Femur (tissue), 1 donor: ENCODE measurements at places on chromosomes 12 and 14.

- DNase-seq = no peak
These were observed 13.3 kb downstream of the IL22 start for GRCh38 chr12:68240079-68240478.

DNA sequence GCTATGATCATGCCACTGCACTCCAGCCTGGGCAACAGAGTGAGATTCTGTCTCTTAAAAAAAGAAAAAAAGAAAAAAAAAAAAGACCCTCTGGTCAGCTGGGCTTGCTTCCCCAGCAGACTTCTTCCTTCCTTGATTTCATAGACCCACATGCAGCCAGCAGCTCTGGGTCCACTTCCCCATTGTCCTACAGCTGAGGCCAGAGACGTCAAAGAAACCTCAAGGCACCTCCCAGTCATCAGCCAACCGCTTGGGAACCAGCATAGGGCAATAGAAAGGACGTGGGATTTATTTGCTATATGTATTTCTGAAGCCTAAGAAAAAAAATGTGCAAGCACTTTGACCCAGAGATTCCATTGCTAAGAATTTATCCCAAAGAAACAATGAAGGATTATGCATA, 35.4 kb upstream of the SPPL3 start:
- DNase-seq = peak; percentile 49

DNA sequence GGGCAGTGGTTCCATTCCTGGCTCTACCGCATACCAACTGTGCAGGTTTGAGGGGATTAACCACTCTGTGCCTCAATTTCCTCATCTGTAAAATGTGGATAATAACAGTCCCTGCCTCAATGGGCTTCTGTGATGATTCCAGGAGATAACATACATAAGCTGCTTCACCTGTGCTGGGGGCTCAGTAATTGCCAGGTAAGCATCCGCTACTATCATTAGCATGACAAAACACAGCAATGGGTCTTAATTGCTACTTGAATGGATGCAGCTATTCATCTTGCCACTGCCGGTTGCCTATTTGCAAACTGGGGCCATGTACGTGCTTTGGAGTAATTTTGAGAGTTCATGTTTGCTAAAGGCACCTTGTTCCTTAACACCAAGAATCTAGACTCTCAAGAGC, 132.6 kb downstream of the TMEM132D start:
- no peak for DNase-seq

GRCh38 chr12:58977476-58977875, 57.2 kb upstream of the LRIG3 start:
- DNase-seq = no peak

DNA sequence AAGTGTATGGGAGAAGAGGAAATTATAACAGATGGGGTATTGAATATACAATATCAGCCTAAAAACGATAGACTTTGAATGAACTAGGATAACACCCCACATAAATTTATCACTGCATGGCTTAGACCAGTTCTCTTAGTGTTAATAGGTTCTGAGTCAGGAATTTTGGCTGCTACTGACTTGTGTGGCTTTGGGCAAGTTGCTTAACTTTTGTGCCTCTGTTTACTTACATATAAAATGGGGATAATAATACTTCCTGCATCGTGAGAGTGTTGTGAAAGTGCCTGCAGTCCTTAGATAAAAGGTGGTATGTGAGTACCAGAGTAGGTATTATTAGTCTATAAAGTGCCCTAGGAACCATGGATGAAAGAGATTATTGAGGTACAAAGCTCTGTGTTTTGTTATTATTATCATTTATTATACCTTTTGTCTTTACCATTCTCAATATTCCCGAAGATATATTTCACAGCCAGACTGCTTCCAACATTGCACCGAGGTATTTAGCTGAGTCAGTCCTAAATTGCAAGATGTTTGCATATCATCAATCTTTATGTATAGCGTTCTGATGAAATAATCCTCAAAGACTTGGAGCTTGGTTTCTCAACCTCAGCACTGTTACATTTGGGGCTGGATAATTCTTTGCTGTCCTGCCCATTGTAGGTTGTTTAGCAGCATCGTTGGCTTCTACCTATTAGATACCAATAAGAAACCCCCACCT, 2.3 kb upstream of the PAWR start:
- DNase-seq = no peak

GRCh38 chr12:120474616-120474960, 5.0 kb upstream of the SRSF9 start:
- DNase-seq = peak; percentile 52

DNA sequence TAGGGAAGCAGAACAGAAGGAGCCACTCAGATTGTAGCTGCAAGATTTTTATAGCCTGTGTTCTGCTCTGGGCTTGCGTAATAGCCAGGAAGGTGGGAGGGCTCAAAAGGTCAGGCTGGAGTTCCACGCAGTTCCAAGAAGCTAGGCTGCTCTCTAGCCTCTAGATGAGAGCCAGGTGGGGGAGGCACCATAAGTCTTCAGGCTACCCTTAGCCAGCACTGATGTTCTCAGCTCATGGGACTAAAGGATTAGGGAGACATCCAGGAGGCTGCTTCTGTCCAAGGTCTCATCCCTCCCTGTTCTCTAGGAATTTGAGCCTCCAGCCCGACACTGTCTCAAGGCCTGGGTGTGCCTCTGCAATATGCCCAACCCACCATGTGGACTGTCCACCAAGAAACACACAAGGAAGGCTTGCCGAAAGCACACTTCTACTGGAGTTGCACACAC, 1.7 kb downstream of the LMBR1L start:
- peak; percentile 46 for DNase-seq

DNA sequence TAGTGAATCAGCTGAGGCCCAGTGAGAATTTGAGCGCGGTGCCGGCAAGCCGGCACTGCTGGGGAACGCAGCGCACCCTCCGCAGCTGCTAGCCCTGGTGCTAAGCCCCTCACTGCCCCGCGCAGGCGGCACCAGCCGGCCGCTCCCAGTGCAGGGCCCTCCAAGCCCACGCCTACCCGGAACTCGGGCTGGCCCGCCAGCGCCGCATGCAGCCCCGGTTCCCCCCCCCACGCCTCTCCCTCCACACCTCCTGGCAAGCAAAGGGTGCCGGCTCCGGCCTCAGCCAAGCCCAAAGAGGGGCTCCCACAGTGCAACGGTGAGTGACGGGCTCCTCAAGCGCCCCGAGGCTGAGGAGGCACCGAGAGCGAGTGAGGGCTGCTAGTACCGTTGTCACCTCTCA, 54.5 kb upstream of the VASH1 start:
- no peak for DNase-seq

GRCh38 chr12:6626654-6627283, 9.0 kb downstream of the LPAR5 start:
- no peak for DNase-seq

DNA sequence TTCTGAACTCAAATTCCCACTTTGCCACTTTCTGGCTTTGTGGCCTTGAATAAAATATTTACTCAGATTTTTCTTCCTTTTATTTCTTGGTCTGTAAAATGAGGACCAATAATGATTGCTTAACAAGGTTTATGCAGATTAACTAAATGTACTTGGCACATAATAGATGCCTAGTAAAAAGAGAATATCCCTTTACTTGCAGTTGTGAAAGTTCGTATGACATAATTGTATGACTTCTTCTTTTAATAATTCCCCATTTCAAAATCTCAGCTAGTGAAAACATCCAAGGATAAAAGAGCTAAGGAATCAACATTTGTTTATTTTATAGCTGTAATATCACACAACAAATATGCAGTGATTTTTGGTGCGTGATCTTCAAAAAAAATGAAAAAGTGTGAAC, 215.6 kb upstream of the ATP2B1 start:
- no peak for DNase-seq

- DNase-seq = no peak
These were observed 773.2 kb upstream of the ALG10B start for GRCh38 chr12:37543131-37543965.

GRCh38 chr12:62328296-62328921, 68.2 kb downstream of the USP15 start:
- DNase-seq = no peak
